ENCODE measurements at places on chromosomes 7 and 10.

DNA sequence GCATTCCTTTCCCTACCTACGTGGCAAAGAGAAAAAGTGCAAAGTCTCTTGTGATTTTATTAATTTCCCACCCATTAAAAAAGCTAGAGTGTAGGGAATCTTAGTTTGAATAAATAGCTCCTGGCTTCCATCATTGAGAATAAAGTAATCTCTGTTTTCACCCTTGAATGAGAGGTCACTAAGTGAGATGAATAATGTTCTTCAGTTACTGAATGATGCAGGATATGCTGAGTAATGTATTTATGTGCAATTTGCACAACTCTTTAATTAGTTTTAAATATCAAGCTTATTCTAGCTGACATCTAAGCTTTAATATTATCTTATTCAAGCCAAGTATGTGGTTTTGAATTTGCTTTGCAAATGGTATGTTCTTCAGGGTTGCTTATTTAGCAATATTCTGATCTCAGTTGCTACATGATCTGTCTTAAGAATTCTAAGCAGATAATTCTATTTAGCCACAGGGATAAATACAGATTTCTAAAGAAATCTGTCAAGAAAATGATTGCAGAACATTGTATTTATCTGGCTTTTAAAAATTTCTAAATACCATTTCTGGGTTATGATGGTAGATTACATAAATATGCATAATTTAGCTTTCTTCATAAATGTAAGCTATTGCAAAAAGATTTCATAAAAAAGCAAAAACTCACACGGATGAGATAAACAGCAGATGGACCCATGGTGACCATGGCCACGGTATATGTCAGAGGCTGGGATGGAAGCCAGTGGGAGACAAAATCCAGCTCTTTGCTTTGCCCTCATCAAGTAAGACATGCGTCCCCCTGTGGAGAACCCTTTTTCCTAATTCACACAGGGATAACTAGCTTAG is 141.0 kb downstream of the MACC1 start:
- no peak for ATAC-seq

DNA sequence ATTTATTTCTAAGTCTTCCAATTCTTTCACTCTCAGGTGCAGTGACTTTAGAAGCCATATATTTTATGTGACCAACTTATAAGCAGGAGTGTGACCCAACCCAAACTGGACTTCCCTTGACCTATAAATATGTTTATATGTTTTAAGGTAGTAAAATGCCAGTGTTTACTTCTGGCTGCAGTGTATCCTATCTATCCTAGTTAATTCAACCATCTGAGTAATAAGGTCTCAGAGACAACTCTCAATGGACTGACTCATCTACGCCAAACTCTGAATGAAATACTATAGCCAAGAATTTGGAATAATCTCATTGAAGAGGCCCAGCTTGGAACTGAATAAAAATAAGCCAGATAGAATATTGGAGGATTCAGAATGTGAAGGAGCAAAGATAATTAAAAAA is 544.5 kb upstream of the SORCS1 start:
- ATAC-seq: no peak

GRCh38 chr10:132739225-132739613 is 46.7 kb downstream of the NKX6-2 start:
- no peak for ATAC-seq

GRCh38 chr10:8060010-8060703 is 5.7 kb downstream of the GATA3 start:
- ATAC-seq: peak; percentile 58

DNA sequence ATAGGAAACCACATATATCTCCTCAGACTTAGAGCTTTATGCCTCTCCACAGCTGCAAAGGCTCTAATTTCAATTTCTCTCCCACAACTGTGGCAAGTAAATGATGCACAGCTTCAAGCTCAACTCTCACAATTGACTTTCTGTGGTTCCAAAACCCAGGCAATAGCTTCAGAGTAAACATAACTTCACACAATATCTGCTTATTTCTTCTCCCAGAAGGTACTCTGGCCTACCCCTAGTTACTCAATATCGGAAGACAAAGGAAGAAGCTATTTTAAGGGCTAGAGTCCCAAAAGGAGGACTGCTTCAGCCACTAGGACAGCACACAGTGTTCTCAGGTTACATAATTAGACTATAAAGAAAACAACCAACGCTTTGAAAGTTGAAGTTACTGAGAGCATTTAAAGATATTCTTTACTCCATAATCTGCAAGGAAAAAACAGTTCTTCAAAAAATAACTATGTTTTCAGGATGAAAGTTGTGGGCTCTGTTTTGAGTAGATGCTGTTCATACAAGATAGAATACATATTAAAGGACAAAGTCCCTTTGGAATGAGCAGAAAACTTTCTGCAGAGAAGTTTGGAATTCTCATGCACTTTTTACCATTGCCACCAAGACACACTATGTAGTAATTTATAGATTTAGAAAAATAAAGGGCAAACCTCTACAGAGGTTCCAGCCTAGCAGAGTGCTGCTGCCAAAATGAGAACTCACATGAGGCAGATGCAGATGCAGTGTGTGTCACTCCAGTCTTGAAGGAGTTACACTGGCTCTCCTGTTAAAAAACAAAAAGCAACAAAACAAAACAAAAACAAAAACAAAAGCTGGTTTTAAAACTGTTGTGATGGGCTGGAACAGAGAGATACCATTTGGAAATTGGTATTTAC is 81.8 kb downstream of the NT5C2 start:
- ATAC-seq: peak; percentile 75

DNA sequence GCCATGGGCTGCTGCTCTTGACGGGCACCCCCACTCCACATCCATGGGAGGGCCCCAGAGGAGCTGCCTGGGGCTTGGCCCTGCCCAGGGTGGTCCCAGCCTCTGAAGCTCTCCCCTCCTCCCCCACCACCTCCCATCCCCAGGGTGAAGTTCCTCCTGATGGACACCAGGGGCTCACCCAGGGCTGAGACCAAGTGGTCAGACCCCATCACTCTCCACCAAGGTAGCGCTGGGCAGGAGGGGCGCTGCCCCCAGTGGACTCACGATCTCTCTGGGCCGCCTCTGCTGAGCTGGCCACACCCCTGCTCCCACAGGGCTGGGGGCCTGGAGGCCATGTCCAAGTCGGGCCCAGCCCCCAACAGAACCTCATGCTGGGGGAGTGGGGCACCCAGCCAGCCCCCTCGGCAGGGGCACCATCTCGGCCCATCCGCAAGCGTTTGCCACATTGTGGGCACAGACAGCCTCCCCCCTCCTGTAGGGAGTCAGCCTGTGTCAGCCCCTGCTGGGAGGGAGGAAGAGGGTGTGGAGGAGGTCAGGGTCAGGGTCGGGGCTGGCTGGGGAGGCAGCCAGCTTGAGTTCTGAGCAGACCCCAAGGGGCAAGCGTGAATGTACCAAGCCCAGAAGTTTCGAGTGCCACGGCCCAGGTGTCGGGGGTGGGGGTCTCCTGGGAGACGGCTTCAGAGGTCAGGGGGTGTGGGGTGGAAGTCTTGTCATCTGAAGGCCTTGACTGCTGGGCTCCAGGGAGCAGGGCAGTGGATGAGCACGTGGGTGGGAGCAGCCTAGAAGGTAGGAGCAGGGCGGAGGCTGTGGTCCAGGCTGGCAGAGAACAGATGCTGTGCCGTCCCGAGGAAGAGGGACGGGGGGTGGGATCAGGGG is 2.8 kb downstream of the UPK3B start:
- peak; percentile 54 for ATAC-seq

- ATAC-seq: no peak
These were observed 30.5 kb upstream of the XPNPEP1 start for GRCh38 chr10:109953766-109954165.

GRCh38 chr7:101538596-101539459 is 90.3 kb downstream of the MYL10 start:
- ATAC-seq: peak; percentile 89

GRCh38 chr7:88432301-88432700 is 125.6 kb upstream of the STEAP4 start:
- ATAC-seq: no peak

- no peak for ATAC-seq
These were observed 136.0 kb upstream of the TCF7L2 start for GRCh38 chr10:112813866-112814591.

DNA sequence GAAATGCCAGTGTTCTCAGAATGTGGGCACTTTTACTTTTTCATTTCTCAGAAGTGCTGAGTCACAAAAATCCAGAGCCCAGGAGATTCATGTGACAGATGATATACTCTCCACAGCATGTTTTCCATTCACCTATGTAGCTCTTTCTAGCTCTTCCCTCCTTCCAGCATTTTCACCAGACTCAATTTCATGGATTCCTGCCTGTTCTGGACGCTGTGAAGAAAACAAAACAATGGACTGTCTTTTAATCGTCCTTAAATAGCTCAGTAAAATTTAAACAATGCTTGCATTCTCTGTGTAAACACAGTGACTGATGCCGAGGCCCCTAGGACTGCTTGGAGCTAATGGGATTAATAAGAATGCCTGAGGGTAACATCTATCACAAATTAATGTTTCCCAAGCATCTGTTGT is 25.5 kb downstream of the ZNF713 start:
- ATAC-seq: peak; percentile 81

DNA sequence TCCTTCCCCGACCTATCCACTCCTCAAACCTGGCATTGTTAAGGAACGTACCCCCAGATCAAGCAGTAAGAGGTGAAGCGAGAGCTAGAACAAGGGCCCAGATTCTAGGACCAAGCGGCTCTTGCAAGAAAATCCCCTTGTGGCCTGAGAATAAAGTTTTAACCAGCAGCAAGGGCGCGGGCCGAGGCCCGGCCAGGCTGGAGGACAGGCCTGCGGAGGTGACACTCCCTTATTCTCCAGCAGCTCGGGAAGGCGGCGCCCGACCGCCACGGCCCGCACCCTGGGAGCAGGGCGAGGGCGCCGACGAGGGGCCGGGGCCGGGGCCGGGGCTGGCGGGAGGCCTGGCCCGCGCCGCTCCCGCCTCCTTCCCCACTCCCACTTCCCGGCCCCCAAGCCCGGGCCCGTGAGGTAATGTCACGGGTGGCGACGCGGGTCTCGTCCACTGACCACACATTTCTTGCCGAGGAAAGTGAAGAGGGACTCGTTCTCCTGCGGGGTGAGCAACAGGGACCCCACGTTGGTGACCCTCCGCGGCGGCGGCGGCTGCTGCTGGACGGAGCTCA is 551 bp downstream of the WASL start:
- ATAC-seq: peak; percentile 56

GRCh38 chr10:92052741-92053140 is 129.2 kb downstream of the BTAF1 start:
- no peak for ATAC-seq

DNA sequence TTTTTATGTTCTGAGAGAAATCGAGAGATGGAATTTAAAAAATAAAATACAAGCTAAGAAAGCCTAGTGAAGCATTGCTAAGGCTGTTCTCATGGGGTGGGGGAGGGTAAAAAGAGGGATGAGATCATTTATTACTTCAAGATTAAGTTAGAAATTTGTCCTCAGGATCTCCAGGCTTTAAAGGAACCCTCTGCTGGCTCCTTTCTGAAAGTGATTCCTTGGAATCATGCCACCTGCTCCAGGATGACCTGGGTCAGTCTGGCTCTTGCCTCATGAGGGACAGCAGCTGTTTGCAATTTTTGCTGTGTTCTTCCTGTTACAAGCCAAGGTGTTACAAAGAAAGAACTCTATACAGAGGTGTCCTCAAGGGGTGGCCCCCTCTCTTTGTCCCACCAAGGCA is 69.8 kb downstream of the CDK1 start:
- ATAC-seq: peak; percentile 87

GRCh38 chr10:124349231-124349995 is 69.3 kb downstream of the OAT start:
- ATAC-seq: no peak

All from SK-N-SH treated with all-trans-retinoic acid at 6 μM for 48 hours (cell line).